ENCODE measurements at places on chromosomes 6 and 20.

- DNase-seq = no peak
These were observed 20.5 kb downstream of the MAP7 start for GRCh38 chr6:136529710-136530109.

DNA sequence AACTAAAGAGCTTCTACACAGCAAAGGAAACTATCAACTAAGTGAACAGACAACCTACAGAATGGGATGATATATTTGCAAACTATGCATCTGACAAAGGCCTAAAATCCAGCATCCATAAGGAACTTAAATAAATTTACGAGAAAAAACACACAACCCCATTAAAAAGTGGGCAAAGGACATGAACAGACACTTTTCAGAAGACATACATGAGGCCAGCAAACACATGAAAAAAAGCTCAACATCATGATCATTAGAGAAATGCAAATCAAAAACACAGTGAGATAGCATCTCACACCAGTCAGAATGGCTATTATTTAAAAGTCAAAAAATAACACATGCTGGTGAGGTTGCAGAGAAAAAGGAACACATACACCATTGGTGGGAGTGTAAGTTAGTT is 24.5 kb downstream of the AGPAT4 start:
- no peak for DNase-seq

GRCh38 chr20:52540509-52540908 is 348.9 kb upstream of the ZFP64 start:
- no peak for DNase-seq

GRCh38 chr20:2042400-2042799 is 48.5 kb upstream of the PDYN start:
- no peak for DNase-seq

DNA sequence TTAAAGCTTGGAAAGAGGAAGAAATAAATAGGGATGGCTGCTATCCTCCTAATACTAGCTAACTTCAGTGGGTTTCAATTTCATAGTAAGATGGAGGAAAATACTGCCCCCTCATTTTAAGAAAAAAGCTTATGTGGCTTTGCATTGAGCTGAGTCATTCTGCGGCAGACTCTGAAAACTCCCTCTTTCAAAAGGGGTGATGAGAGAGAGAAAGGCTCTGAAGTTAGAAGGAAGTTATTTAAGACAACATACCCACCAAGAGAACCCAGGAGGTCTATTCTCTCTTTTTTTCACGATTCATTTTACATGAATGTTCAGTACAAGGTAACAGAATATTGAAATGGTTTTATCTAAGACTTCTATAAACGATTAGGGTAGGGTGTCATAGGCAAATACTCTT is 4.5 kb downstream of the PRDM13 start:
- DNase-seq = no peak

- no peak for DNase-seq
These were observed 60.9 kb downstream of the RPRD1B start for GRCh38 chr20:38094373-38094891.

DNA sequence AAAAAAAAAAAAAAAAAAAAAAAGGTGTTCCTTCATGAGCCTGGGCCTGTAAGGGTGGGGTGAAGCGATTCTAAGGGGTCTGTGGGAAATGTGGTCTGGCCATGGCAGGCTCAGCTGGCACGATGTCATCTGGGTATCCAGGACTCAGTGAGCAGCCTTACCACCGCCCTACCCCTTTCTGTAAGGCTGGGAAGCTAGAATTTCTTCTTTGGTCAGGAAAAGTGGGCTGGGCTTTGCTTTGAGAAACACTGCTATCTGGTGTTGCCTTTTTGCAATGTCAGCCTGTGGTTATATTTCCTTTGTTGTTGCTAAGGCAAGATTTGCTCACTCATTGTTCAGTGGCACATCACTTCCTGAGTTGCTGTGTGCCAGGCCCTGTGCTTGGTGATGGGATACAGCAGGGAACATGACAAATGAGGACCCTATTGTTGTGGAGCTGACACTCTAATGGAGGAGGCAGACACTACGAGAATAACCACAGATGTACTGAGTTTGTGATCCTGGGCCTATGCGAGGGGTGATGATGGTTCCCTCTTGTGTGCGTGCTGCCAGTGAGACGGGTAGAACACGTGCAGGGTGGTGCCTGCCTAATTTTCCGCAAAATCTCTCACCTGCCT is 45.9 kb upstream of the ZNFX1 start:
- no peak for DNase-seq

- no peak for DNase-seq
These were observed 70.6 kb upstream of the PHACTR2 start for GRCh38 chr6:143607168-143607567.

- no peak for DNase-seq
These were observed at the start of gene TRDN for GRCh38 chr6:123636782-123637181. Gene TRDN, minus strand, starts transcription at chr6:123636950. Its CDS starts 175 bp downstream, at chr6:123636775.

GRCh38 chr6:13511913-13512717 is 24.7 kb upstream of the GFOD1 start:
- DNase-seq = no peak

DNA sequence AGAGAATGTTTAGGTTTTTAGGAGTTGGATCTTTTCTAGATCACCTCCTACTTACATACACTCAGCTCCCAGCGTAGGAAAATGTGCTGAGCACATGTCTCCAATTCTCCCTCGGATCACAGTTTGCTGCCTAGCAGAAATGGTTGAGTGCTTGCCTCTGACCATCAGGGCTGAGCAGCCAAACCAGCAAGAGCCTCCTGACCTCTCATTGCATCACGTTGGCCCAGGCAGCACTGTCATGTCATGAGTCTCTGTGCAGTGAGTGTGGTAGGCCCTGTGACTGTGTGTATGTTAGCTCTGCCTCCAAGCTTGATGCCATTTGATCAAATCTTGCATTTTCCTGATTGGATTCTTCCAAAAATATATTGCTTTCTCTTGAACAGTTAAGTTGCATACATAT is 112.0 kb downstream of the LRRC1 start:
- no peak for DNase-seq

- DNase-seq = no peak
These were observed 83.8 kb downstream of the GCLC start for GRCh38 chr6:53461041-53461656.

GRCh38 chr6:54286141-54286540 is 22.1 kb upstream of the TINAG start:
- no peak for DNase-seq

DNA sequence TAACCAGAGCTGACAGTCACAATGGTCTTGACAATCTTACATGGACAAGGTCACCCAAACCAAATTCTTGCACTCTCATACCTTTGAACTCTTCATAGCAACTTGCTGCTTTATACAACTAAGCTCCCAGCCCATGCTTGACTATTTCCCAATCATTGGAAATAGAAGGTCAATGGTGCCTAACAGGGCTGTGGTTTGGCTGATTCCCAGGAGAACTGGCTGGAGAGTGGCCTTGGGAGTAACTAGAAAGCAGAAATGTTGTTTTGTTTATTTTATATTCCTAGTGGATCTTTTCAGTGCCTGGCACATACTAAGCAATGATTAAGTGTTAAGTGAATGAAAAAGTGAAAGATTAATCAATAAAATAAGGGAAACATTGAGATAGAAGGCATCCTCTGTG is 3.0 kb downstream of the SPINT4 start:
- DNase-seq = no peak

GRCh38 chr6:99589290-99589672 is 17.4 kb upstream of the PRDM13 start:
- no peak for DNase-seq

DNA sequence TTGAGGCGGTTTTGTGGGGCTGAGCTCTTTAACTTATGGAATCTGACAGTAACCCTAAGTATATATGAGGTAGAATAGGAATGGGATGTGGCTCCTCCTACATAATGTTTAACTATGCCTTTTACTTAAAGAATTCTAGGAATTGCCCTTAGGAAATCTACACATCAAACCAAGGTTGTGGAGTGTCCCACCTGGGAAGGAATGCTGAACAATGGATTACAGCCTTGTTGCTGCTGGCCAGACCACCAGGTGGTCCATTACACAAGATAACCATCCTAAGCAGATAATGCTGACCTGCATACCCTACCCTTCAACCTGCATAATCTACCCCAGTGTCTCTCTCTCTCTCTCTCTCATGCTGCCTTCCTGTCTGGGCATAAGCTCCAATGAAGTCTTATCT is 35.0 kb upstream of the SLC22A16 start:
- no peak for DNase-seq

DNA sequence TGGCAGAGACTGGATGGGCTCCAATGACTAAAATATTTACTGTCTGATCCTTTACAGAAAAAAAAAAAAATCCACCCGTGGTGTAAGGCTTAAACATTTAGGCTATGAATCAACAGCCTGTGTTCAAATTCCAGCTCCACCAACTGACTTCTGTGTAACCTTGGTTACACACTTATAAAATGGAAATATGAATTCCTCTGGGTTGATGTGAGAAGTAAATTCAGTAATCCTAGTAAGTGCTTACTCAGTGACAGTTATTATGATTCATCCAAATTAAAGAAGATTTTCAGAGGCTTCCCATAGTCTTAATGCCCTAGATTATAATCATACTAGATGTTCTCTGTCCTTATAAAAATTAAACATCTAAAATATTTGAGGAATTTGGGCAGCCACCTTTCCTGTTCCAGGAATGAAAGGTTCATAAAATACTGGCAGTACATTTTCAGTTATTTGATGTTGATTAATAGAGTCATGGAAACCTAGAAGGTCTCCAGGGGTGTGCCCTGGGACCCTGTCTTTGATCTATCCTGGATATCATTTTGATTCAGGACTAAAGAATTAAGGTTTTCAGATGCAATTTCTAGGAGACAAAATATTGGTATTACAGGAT is 180.3 kb upstream of the ZNF217 start:
- no peak for DNase-seq

- no peak for DNase-seq
These were observed 3.7 kb downstream of the FOXF2 start for GRCh38 chr6:1392813-1393640.

DNA sequence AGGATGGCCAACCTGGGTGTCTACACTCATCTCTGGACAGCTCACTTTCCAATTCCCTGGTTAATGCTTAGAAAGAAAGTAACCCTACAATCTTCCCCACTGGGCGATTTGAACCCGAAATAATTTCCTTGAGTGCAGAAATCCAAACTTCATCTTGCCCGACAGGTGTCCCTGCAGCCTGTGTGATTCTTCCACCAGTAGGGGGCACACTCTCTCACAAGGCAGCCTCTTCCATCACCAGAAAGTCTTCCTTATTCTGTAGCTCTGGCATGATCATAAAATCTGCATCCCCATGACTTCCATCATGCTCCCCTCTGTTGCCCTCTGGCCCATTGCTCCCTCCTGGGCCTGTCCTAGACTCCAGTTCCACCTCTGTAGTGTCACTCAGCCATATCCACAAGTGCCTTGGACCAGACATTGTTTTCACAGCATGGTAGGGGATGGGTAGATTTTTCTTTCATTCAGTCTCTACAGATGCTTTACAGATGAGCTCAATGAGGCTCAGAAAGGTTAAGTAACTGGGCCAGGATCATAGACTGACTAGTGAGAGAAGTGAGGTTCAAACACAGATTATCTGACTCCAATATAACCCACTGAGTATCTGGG is 170.4 kb upstream of the SPTLC3 start:
- DNase-seq = no peak

DNA sequence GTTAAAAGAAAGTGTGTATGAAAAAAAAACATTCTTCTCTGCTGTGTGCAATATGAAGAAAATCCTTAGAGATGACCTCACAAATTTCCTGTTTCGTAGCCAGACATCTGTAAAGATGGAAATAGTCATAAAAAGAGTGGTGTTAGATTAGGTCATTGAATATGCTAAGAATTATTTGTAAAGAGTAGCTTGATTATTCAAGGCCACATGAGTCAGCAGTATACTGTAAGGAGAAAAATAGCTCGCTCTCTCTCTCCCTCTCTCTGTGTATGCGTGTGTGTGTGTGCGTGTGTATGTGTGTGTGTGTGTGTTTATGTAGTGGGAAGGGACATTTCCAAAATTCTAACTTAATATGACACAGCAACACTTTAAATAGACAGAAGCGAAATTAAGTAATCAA is 78.8 kb downstream of the PTCHD4 start:
- DNase-seq = no peak

GRCh38 chr6:13256266-13257001 is 71.9 kb downstream of the TBC1D7 start:
- no peak for DNase-seq

- DNase-seq = no peak
These were observed 29.5 kb downstream of the TSHZ2 start for GRCh38 chr20:53001498-53002301.

DNA sequence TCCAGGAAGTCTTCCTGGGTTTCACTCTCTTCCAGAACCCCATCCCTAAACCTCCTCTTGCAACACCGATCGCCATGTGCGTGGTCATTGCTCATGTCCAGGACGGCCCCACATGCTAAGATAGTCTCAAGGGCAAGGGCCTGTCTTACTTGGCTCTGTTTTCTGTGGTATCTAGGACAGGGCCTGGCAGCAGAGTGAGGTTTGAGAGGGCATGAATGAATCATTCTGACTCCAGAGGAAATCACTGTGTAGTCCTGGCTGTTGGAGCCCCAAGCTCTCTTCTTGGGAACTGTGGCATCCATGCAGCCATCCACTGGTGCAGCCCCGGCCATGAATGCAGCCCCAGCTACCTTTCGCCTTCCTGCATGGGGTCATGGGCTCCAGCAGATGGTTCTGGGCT is 12.4 kb downstream of the SIRPA start:
- no peak for DNase-seq

GRCh38 chr20:21020659-21021471 is 85.3 kb downstream of the LINC00237 start:
- no peak for DNase-seq

DNA sequence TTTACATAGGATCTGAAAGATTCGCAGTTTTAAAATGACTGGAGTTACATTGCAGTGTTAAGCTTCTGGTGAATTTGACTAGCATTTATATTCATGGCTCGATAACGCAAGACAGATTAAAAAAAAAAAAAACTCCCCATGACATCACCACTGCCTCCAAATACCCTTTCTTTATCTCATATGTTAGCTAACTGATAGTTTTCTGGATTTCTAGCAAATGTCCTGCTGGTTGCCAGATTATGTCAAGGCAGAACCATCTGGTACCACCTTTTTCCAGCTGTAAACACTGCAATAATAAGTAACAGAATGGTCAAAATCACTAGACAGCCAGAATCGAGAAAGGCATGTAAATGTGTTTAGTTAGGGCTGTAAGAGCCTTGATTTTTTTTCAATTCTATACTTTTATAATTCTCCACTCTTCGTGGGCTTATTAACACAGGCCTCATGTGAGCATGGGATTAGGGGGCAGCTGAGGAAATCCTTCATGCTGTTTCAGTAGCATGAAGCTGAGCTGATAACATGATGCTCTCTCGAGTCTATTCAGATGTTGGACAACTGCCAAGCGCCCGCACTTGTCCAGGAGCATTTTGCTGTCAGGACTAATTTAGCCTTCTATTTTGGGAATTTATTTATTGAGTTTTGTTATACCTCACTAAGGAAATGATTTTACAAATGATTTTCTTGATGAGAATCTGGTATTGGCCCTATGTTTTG is 166.0 kb upstream of the SCGN start:
- DNase-seq = no peak

GRCh38 chr20:3471397-3472021 is 691 bp downstream of the ATRN start:
- no peak for DNase-seq

GRCh38 chr6:14197118-14197517 is 79.5 kb downstream of the CD83 start:
- no peak for DNase-seq
